ENCODE measurements at places on chromosomes 2 and 18.

DNA sequence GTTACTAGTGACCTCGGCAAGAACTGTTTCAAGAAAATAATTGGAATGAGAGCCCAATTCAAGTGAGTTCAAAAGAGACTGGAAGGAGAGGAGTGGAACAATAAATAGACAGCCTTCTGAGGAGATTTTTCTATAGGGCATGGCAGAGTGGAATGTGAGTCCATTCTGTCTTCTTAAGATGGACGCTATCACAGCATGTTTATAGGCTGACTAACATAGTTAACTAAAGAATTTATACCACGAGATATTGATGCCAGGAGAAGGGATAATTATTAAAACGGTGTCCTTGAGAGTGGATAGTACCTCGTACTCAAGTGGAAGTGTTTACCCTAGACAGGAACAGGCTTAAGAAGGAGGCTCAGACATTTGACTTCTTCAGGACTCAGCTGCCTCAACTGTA, 143.5 kb upstream of the RBBP8 start:
- DNase-seq: no peak

DNA sequence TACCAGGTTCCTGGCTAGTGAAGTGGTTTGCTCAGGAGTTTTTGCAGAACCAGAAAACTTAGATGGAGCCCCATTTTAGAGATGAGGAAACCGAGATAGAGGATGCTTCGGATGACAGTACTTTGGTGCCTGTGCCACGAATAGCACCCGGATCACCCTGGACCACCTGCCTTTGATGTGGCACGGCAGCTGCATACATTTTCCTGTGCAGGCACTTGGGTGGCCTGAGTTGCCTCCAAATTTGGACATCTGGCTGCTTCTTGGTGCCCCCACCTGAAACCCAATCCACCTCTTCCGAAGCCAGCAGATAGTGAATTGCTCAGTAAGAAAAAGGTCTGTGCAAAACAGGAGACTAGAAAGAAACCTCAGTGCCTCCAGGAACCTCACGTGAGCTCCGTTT, 140.6 kb upstream of the ID2 start:
- DNase-seq: no peak

DNA sequence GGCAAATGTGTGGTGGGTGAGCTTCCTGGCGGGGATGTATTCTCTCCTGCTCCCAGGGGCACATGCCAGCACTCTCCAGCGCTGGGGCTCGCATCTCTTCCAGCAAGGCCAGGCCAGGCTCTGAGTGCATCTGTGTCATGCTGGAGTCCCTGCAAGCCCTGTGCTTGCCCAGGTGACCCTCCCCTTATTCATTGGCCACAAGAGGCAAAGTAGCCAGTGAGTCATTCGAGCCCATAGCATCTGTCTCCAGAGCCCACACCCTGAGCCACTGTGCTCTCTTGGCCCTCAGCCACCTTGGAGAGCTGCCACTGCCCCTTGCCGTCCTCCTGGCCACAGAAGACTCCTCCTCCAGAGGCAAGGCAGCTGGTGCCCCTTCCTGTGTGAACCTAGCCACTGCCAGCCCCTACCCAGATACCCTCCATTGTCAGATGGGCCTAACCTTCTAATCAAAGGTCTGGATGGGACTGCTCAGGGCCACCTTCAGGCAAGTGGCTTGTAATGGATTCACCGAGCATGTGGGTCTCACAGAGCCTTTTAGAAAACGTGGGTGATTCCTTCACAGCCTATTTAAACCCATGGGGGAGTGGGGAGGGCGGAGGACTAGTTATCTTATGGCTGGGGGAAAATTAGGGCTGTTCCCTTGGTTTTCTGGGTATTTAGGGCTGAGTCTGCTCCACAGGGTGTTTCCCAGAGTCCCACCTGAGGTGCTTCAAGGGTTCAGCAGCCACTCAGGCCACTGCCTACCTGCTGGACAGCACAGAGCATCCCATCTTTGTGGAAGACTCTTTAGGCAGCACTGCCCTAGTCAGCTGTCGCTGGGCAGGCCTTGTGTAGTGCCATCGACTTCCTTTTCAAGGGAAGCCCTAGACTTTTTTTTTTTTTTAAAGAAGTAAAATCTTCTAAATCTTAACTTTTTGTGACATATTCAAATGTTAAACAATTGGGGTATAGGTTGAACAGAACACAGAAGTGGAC, 137.4 kb downstream of the ACOXL start:
- DNase-seq: no peak

DNA sequence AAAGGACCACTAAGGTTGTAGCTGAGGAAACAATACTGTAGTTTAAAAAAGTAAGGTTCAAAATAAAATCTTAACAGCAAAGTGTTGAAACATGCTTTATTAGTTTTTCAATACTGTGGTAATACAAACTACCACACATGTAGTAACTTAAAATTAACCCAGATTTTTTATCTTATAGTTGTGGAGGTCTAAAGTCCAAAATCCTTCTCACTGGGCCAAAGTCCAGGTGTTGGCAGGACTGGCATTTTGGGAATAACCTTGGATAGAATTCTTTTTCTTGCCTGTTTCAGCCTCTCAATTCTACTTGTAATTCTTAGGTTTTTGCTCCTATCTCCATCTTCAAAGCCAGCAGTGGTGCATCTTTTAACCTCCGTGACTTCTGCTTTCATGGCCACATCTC, 942.0 kb downstream of the TSN start:
- no peak for DNase-seq

DNA sequence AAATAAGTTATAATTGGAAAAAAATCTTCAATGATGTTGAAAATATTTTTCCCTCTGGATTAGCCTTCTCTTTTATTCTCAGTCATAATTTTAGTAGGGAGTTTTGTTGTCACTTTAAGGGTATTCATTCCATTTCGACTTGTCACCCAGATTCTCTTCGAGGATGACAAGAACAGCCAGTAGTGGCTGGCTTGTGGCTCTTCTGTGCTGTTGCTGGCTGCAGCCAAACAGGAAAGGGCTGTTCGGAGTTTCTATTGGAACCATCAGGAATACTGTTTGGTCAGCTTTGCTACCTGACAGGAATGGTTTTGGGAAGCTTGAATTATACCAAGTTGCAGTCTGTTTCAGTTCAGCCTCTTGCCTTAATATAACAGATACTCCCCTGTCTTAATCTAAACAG, 41.6 kb downstream of the MGAT5 start:
- no peak for DNase-seq

GRCh38 chr2:187037310-187037709, 188.3 kb upstream of the ZSWIM2 start:
- DNase-seq: no peak

GRCh38 chr18:43883886-43884285, 606.6 kb upstream of the SYT4 start:
- DNase-seq: no peak

DNA sequence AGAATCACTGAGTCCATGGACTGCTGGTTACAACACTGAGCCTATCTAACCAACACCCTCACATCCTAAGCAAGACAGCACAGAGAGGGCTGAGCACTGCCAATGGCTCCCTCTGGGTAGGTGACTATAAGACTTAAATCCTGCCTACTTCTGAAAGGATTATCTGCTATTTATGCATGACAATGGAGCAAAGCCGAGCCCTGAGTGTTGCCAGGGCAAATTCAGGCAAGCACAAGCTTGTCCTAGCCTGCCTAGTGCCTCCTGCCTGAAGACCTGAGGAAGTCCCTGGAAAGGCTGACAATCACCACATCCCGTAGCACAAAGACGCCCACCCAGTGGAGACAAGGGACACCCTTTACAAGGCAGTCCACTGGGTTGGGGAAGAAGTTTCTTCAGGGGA, 129.7 kb downstream of the OSR1 start:
- no peak for DNase-seq

DNA sequence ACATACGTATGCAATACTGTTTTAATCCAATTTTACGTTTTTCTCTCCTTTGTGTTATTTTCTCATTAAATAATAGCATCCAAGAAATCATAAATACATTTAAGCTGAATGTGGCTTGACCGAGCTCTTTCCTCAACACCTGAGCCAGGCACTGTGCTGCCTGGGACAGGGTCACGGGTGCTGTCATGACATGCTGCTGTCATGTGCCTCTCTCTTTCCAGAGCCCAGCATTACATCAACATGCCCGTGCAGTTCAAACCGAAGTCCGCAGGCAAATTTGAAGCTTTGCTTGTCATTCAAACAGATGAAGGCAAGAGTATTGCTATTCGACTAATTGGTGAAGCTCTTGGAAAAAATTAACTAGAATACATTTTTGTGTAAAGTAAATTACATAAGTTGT, 94.1 kb upstream of the LDLRAD4 start:
- no peak for DNase-seq

- no peak for DNase-seq
Measured at GRCh38 chr2:119085613-119086012, 72.9 kb downstream of the C1QL2 start.

DNA sequence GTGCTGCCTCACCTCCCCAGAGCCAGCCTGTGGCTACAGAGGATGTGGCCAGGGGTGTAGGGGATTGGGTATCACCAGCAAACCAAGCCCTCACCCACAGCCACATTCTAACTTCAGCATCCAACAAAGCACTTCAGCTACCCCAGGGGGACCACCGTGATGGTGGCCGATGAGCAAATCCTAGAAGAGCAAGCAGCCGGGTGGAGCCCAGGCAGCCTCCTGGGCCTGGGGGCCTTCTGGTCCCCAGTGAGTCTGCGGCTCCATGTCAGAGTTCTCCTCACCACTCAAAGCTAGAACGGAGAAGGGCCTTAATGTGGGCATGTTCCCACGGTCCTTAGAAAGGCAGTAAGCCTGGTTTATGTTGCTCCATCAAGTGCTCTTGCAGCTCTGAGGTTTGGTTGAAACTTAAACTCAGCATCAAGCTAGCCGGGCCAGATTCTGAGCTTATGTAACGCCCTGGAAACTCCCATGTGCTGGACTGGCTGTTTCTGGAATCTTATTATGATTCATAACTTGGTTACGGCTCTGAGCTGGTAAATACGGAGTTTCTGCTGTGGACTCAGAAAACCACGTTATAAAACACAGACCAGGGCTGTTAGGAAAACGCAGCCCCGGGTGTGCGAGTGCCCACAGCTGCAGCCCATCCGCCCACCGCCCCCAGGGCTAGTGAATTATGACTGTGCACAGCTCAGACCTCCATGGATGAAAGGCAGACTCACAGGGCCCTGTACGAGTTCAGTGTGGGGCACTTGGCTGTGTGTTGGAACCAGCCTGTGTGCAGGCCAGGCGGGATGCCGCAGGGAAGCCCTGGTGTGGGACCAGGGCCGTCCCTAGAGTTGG, 99.8 kb downstream of the SEPTIN10 start:
- DNase-seq: no peak

DNA sequence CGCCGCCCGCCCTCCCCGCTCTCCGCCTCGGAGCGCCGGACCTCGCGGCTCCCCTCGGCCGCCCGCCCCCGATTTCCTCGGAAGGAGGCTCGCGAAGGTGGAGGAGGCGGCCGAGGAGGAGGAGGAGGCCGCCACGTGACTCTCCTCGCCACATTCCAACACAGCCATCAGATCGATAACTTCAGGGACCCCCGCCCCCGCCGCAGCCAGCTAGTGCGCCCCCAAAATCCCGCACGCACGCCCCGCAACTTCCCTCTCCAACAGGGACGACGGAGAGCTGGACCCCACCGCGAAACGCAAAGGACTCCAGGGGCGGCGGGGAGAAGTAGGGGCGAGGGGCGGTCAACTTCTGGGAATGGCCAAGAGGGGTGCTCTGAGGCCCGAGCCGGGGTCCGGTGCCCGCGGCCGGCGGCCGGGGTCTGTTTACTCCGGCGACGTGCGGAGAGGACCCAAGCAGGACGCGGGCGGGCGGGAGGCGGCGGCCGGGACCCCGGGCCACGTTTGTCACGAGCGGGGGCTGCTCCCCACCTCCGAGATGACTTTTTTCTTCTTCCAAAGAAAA, 2.0 kb downstream of the ZNF521 start:
- DNase-seq: no peak

GRCh38 chr2:233565685-233566140, 869 bp downstream of the USP40 start:
- DNase-seq: no peak

GRCh38 chr2:45901468-45902032, 250.1 kb downstream of the PRKCE start:
- DNase-seq: no peak

DNA sequence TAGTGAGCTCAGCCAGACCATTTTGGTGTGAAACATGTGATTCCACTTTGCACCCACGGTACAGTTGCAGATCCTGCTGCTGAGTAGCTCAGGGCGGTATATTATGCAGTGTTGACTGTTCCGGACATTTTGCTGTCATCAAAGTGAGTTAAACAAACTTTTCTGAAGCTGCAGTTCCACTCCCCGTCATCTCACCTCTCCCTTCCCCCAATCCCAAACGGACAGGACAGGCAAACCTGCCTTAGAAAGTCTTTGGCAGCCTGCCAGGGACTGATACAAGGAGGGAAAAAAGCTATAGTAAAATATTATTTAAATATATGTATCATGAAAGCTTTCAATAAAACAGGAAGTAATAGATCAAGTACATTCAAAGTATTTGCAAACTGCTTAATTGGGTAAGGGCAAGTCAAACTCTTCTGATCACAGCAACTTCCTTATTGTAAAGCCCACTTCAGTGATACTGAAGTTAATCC, 35.5 kb upstream of the SP5 start:
- DNase-seq: no peak

- no peak for DNase-seq
Measured at GRCh38 chr2:171142398-171142797, 18.3 kb downstream of the TLK1 start.

- DNase-seq: no peak
Measured at GRCh38 chr18:56651771-56652092, 573 bp downstream of the WDR7 start.

GRCh38 chr2:73828389-73828817, 358 bp upstream of the STAMBP start:
- no peak for DNase-seq

- DNase-seq: no peak
Measured at GRCh38 chr2:127651971-127652550, 6.1 kb downstream of the GPR17 start.

- no peak for DNase-seq
Measured at GRCh38 chr2:53654396-53654795, 113.2 kb upstream of the CHAC2 start.

DNA sequence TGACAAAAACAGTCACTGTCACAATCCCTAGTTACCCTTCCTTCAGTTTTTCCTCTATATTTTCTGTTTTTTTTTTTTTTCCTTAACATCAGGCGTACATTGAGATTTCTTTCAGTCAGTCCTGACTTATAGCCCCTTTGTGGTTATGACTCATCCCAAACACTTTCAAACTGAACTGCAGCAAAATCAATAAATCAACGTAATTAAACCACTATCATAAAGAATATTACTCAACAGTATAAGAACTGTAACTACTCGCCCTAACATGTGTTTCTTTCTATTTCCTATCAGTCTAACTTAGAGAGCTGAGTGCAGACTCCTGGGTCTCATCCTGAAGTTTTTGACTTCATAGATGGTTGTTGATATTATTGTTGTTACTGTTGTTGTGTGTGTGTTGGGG, 523.5 kb downstream of the LRRTM4 start:
- no peak for DNase-seq

DNA sequence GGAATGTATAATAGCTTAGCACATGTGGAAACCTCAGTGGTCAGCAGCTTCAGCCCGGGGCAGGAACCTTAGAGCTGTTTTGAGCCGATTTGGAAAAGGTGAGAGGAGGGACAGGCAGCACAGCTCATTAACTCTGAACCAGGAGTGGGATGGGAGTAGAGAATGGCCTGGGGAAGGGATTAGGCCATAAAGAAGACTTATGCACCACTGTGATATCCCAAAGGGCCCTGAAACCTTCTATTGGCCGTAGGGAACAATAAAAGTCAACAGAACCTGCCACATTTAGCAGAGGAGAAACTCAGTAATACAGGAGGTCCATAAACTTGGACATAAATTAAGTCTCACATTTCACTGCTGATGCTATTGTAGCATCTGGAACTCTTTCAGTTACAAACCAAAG, 124.2 kb upstream of the REV1 start:
- no peak for DNase-seq
